GM18507 (cell line): ENCODE measurements at places on chromosomes 4 and X.

DNA sequence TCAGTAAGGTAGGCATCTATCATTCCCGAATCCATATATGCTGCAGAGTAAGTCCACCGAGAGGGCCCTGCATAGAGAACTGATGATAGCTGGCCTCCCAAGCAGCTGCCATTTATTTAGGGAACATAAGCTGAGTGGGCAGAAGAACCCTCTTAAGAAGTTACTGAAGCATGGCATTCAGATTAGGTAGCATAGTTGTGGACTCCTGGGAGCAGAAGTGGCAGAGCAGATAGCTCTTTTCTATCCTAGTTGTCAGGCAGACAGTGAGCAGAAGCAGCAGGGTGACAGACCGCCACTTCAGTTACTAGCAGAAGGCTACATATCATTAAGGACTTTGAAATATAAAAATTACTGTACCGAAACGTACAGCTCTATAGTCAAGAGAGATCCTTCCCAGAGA is 454.7 kb downstream of the PPP4R3C start:
- DNase-seq = no peak

DNA sequence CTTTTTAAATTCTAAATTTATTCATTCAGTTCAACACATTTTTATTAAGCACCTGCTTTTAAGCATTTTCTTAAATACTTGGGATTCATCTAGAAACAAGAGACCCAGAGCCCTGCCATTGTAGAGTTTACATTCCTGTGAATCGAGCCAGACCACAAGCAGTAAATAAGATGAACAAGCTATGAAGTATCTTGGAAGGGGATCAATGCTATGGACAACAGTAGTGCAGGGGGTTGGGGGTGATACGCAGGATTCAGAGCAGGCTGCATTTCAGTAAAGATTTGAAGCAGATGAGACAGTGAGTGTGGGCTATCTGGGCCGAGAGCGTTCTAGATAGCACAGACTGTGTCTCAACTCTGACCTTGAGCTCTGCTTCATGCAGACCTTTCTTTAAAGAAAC is 35.1 kb downstream of the CLDN22 start:
- DNase-seq = no peak

DNA sequence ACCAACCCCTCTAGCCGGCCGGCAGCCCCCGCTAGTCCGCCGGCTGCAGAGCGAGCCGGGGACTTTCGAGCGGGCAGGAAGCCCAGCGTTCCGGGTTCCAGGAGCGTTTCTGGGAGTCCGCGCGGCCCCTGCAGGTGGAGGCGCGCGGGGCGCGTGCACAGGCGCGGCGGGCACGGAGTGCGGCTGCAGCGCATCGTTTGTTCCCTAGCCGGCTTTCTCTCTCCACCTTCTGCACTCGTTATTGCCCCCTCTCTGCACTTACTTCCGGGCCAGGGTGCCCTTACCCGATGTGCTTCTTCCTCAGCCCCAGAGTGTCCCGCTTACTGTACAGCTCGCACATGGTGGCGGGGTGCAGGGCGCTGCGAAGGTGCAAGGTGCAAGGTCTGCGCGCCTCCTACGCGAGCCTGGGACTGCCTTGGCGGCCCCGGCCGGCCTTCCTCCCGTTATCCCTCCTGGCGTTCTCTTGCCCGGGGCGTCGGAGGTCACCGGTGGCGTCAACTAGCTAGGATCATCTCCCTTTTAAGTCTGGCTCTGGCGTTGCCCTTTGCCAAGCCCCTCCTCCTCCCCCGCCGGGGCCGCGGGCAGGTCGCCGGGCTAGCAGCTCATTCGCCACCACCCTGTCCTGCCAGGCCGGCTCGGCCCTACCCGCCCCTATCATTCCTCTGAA is at the start of gene ETNPPL:
TSS of gene ETNPPL (minus strand) at position 495 of the 667 bp plus-strand sequence. CDS start at position 340, 155 bp downstream.
- no peak for DNase-seq

DNA sequence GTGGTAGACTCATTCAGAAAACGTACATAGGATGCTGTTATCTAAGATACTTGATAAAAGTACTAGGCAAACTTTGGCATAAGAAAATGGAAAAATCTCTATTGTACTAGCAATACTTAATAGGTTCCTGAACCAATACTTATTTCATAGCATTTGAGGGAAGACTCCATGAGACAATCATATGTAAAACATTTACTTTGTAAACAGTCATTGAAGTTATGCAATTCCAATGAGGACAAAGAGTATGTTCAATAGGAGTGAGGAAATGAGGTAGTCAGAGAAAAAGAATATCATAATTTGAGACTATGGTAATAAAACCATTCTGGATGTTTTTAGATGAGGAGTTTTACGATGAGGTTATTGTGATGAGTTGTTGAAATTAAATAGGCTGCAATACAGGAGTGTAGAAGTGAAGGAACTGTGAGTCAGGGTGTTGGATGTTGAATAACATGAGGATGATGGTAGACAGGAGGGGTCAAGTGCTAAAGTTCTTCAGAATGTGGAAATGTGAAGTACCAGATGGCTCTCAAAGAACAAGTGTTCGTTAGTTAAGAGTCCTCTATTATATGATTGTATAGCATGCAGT is 397.9 kb downstream of the PPP3CA start:
- no peak for DNase-seq

GRCh38 chr4:113113151-113113550 is 63.7 kb downstream of the ANK2 start:
- no peak for DNase-seq

DNA sequence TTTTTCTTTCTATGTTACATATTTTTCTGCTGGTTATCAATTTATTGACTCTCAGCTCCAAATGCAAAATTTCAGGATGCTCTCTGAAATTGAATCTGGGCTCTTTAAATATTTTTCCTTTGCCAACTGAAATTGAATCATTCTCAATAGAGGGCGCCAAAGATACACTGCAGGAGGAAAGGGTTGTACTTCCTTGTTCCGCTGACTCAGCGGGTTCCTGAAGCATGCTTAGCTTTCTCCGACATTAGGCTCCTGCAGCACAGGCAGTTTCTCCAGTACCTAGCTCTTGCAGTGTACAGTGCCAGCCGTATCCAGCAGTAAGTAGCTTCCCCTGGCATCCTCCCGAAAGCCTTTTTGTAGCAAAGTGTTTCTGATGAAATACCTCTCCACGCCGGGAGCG is 28.8 kb upstream of the CFAP47 start:
- no peak for DNase-seq
